ENCODE measurements at places on chromosomes 7 and 10. TPM values are rescaled to one million over a fixed set of nuclear protein-coding genes. Genes with fewer than 3 reads are reported as not detected.

The DPCD gene
- 12.4 TPM for polyA plus RNA-seq

The SPDYE9 gene
- polyA plus RNA-seq: not detected

The TMEM106B gene
- polyA plus RNA-seq: 11.7 TPM

The HTR5A gene
- polyA plus RNA-seq: not detected

The NUP205 gene
- polyA plus RNA-seq: 10.2 TPM

The ARHGAP21 gene
- polyA plus RNA-seq: 11.4 TPM

The AS3MT gene
- polyA plus RNA-seq: 17.0 TPM

The MRPS24 gene
- 119 TPM for polyA plus RNA-seq

The DPP6 gene
- polyA plus RNA-seq: not detected

The FZD1 gene
- 5.5 TPM for polyA plus RNA-seq

The PTPRN2 gene
- polyA plus RNA-seq: 8.0 TPM

The NUTM2B gene
- 0.67 TPM for polyA plus RNA-seq

The UCN3 gene
- polyA plus RNA-seq: not detected

The MSMB gene
- not detected for polyA plus RNA-seq

The PRTFDC1 gene
- polyA plus RNA-seq: 2.1 TPM

The TRIM73 gene
- polyA plus RNA-seq: 1.6 TPM
